Forelimb muscle (tissue), 1 donor: ENCODE measurements at places on chromosomes 5 and 9. TPM values are rescaled to one million over a fixed set of nuclear protein-coding genes. Genes with fewer than 3 reads are reported as not detected.

GRCh38 chr9:96655198-96655851 is at the start of gene PRXL2C:
Gene PRXL2C (minus strand): TSS chr9:96655317. CDS start chr9:96655281, 36 bp downstream.
- DNase-seq: no peak

Gene PCDHGB3
- polyA plus RNA-seq: 1.6 TPM

DNA sequence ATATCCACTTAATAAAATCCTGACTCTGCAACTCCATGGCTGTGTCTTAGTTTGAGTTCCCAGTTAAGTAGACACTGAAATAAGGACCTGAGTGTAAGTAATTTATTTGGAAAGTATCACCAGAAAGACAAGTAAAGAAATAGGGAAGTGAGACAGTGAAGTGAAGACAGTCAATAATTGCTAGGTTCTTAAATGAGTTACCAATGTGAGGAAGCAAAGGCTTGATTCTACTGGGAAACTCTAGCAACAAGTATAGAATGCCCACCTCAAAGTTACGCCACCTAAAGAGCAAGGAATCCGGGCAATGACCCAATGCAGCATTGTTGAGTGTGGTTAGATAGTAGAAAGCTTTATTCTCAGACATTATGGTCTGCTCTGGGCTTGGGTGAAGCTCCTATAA is 383.9 kb downstream of the TLR4 start:
- DNase-seq: no peak

- DNase-seq: no peak
These were observed 93.6 kb upstream of the TLE4 start for GRCh38 chr9:79477955-79478771.

Gene PAPPA
- polyA plus RNA-seq: 0.49 TPM

DNA sequence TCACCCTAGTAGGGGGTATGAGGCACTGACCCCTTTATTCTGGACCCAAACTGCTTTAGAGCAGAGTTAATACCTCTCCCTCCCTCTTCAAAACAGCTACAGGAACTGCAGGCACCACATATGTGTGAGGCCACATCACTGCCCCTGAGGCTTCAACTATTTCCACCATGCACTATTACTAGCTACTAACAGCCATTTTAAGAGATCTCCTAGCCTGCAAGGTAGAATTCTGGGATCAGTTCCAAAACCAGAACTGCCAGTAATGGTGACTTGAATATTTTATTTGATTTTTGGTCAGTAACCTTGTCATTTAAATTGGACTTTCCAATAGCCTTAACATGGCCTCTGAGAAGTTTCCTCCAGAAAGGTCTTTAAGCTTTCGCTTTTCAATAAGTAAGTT is 55.3 kb upstream of the FSD1L start:
- DNase-seq: no peak

GRCh38 chr5:12526113-12526512 is 621.9 kb upstream of the CTNND2 start:
- DNase-seq: no peak

DNA sequence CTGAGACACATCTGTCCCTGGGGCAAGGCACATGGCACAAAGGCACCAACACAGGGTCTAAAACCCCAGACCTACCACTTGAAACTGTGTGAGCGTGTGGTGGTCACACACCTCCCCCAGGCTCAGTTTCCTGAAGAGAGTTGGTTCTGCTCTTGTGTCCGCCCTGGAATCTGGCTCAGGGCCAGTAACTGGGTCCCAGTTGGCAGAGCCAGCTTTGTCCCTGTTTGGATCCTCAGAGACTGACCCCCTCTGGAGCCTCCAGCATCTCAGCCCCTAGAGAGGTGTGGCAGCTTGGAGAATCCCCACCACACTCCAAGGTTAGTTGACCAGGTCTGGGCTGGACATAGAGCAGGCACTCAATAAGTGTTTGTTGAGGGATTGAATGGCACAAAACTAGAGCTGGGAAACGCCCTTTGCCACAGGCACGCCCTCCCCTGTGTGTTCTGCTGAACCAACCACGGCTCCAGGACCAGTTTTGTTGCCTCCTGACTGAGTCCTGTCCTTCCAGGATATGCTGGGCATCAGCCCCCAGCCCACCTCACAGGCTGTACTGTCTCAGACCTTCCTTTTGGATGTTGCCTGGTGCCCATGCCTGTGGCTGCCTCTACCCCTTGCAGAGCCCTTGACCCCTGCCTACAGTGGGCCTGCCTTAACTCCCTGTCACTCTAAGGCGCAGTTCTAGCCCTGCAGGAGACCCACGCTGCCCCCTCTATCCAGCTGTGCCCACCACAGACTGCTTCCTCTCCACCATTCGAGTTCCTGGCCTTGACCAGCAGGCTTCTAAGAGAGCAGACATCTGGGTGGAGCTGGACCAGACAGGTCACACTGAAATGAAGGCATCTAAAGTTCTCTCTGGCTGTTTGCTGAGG is 3.8 kb upstream of the PDLIM4 start:
- DNase-seq: no peak

DNA sequence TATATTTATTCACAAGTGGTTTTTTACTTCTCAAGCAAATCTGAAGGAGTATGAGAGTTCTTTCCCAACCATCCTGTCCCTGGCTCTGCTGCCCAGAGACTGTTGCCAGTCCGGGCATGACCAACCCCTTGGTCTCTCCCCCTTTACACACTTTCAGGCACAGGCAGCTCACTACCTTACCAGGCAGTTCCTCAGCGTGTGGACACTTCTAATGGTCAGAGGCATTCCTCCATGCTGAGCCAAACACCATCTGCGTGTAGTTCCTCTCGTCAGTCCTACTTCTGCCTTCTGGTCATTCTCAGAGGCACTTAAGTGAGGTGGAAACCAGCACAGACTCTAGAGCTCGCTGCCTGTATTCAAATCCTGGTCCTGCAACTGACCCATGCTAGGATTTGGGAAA is 56.1 kb downstream of the TSTD2 start:
- DNase-seq: no peak

DNA sequence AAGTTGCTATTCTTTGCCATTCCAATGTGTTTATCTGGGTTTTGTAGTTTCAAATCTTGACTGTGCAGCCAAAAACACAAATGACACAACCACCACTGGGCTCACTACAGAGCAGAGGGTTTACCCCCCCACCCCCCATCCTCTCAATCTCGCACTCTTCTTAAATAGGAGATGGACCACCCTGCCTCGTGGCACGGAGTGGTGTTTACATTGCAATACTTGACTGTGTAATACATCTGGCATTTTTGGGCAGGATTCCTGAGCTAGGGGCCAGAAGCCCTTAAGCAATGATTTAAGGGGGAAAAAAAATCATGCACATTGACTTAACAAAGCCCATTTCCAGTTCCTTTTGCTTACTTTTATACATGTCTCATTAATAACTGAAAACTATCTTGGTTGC is 19.0 kb downstream of the PTCH1 start:
- no peak for DNase-seq

GRCh38 chr9:123769719-123770118 is 160.2 kb downstream of the DENND1A start:
- no peak for DNase-seq

Gene B4GALT1
- polyA plus RNA-seq: 34.5 TPM

DNA sequence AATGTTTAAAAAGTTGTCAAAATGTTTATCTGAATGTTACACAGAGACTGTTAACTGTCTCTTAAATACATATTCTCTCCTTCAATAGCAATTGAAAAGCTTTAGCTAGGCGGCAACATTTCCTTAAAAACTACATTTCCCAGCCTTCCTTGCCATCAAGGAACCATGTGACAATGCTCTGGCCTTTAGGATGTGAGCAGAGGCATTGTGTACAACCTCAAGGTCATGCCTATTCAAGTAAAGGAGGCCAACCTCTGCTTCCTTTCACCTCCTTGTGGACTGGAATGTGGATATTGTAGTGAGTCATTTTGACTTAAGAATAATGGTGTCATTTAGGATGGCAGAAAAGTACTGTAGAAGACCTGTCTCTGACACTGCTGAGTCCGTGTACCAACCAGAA is 23.7 kb upstream of the MROH2B start:
- no peak for DNase-seq

GRCh38 chr5:107601076-107601475 is 69.7 kb downstream of the EFNA5 start:
- DNase-seq: no peak

DNA sequence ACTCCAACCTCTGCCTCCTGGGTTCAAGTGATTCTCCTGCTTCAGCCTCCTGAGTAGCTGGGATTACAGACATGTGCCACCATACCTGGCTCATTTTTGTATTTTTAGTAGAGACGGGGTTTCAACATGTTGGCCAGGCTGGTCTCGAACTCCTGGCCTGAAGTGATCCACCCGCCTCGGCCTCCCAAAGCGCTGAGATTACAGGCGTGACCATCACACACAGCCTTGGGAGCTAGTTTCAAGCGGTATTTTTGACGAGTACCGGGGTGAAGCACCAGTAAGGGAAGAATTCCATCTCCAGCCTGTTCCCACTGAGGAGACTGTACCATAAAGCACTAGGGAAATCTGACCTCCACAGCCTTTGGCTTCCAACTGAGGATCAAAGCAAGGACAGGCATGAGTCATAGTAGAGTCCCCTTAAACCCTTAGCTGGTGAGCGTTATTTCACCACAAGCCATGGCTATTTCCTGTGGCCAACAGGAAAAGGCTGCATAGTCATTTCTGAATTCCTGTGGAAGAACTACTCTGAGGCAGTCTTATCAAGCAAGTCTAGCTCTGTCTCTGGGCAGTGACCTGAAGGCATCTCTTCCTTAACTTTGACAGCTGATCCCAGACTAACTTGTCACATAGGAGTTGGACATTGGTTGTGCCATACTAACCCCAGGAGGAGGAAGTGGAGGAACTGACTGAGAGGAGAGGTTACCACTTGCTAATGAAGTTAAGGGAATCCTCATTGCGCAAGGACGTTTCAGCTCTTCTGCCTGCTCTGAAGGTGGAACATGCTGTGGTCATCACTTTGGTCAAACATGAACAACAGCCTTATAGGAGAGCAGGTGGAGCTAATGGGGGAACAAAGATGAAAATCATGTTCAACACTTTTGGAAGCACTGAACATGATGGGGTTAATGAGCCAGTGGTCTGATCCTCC is 85.8 kb upstream of the DMRT1 start:
- DNase-seq: no peak

DNA sequence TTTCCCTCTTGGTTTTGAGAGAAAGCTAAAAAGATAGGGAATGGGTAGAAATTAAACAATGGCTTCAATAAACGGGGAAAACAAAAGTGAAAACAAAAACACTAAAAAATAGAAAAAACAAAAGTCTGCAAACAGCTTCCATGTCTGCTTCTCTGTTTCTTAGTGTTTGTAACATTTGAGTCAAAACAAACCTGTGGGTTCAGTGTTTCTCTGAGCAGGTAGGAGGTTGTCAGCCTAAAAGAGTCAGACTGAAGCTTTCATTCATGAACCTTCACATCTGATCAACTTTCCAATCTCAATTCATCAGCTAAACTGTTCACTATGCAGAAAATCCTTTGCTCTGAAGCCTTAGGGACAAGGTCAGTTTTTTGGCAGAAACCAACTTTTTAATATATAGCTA is 102.5 kb upstream of the ADAMTS16 start:
- no peak for DNase-seq

Gene ACOT12
- 0.22 TPM for polyA plus RNA-seq

Gene C1QTNF2
- polyA plus RNA-seq: 19.8 TPM

GRCh38 chr9:126058011-126058531 is 268.6 kb upstream of the MVB12B start:
- no peak for DNase-seq

DNA sequence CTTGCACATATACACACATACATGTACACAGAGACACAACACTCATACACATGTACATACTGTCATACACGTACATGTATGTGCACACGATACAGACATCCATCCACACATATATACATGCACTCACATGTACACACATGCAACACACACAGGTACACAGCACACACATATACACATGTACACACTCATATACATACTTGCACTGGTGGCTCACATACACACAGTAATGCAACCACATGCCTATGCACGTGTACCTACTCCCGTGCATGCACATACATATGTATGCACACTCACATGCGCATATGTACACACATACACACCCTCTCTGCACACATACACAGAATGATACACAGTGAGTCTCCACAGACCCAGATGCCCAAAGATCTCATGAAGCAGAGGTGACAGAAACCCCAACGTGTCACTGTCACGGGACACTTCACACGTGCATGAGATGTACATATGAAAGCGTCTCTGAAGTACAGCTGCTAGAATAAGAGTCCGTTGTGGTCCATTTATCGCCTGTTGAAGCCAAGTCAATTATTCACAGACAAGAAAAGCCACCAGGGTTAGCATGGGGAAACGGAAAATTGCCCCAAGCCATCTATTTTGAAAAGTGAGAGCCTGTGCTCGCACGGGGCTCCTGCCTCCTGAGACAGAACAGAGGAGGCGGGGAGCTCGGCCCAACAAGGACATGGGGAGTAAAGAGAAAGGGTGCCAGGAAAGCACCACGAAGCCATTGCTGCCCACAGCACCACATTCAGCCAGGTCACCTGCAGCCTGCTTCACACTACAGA is 24.9 kb downstream of the LPCAT1 start:
- no peak for DNase-seq

Gene CATSPER3
- 0.87 TPM for polyA plus RNA-seq

GRCh38 chr9:136394312-136395019 is 5.5 kb downstream of the SNAPC4 start:
- DNase-seq: no peak

Gene DCTN4
- polyA plus RNA-seq: 40.4 TPM

- DNase-seq: no peak
These were observed 29.6 kb downstream of the EHMT1 start for GRCh38 chr9:137648396-137648795.
